Testis (tissue), 5 donors: ENCODE measurements at places on chromosomes 7 and 10.
A peak's percentile ranks its signal among the peaks of the same experiment; 100 is the strongest.

DNA sequence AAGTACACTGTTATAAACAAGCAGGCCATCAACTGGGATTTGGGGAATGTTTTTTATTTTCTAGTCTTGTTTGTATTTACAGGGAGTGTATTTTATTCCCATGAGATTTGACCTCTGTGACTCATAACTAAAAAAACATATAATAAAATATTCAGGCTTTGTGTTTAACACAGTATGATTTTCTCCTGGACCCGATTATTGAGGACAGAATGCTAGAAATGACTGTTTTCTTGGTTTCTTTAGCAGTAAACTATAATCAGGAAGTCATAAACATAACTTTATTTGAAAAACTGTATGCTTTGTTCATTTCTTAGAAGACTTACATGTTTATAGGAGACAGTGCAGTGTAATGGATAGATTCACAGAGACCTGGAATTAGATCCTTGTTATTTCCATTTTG, 2.1 kb downstream of the NHLRC2 start:
- no peak for DNase-seq

DNA sequence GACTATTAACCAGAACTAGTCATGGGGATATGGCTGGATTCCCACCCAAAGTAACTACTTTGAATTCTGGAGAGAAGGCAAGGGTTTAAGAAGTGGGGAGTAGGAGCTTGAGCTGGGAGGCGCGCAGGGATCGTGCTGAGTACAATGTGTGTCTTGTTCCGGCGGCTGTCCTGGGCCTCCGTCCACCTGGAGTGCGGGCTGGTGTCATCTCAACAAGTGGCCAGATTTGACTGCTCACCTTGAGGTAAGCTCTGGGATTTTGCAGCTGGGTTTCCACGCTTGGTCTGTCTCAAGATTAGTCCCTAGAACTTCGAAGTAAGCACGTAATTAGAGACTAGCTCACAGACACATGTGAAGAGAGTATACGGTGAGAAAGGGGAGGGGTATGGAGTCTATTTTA, 49.4 kb downstream of the GLRX3 start:
- DNase-seq = no peak

DNA sequence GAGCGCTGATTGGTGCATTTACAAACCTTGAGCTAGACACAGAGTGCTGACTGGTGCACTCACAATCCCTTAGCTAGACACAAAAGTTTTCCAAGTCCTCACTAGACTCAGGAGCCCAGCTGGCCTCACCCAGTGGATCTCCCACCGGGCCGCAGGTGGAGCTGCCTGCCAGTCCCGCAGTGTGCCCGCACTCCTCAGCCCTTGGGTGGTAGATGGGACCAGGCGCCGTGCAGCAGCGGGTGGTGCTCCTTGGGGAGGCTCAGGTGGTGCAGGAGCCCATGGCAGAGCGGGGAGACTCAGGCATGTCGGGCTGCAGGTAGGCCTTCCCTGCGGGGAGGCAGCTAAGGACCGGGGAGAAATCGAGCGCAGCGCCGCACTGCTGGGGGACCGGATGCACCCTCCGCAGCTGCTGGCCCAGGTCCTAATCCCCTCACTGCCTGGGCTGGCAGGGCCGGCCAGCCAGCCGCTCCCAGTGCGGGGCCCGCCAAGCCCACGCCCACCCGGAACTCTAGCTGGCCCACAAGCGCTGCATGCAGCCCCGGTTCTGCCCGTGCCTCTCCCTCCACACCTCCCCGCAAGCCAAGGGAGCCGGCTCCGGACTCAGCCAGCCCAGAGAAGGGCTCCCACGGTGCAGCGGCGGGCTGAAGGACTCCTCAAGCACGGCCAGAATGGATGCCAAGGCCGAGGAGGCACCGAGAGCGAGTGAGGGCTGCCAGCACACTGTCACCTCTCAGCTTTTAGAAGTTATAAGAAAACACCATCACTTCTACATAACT, 128.9 kb downstream of the ZNF438 start:
- no peak for DNase-seq

DNA sequence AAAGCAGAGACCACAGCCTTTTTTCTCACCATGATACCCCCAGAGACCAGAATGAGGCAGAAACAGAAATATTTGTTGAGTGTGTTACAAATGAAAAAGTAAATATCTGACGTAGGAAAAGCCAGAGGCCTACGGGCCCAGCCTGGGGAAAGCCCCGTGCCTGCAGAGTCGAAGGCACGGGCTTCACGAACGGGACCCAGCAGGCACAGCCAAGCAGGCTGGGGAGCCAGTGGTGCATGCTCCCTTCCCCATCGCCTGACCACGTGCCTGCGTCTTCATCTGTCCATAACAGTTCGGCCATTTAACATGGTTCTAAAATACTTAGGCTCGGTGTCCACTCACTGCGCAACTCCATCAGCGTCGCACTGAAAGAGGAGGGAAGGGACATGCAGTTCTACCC, 50.8 kb downstream of the SLIT1 start:
- DNase-seq = no peak

GRCh38 chr10:91987397-91988037, 63.9 kb downstream of the BTAF1 start:
- DNase-seq = no peak

- DNase-seq = no peak
These were observed 552.6 kb downstream of the LRMDA start for GRCh38 chr10:75984067-75984466.

DNA sequence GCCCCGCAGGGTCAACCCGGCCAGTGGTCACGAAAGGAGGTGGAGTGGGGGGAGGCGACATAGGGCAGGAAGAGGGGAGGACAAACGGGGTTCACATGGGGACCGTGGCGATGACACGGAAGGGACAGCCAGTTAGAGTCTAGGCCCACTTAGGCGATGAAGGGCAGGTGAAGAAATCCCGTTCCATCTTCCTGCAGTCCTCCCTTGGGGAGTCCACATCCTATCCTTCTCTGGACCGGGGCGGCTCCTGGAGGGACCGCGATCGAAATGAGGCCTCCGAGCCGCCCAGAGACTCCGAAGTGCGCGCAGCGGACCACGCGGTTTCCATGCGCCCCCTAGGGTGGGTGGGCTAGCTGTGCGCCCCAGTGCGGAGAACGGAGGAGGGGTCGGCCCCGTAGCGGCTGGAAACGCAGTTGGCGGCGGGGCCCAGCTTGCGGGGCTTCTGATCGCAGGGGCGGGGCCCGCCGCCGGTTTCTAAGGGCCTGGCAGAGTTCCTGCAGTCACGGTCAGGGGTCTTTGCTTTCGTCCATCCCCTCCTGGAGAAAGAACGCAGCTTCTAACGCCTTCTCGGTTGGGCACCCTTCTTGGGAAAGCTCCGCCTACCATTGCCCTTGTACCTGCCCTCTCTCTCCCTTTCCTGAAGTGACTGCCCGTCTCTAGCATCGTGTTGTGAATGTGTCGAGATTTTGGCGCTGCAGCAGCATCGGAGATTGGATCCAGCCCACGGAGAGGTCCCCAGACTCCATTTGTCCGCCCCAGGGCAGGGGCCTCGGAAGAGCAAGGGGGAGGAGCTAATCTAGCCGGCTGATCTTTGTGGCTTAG, 17.9 kb upstream of the TMEM225B start:
- DNase-seq = no peak

- DNase-seq = no peak
These were observed 161.3 kb downstream of the KLF6 start for GRCh38 chr10:3623746-3624145.

DNA sequence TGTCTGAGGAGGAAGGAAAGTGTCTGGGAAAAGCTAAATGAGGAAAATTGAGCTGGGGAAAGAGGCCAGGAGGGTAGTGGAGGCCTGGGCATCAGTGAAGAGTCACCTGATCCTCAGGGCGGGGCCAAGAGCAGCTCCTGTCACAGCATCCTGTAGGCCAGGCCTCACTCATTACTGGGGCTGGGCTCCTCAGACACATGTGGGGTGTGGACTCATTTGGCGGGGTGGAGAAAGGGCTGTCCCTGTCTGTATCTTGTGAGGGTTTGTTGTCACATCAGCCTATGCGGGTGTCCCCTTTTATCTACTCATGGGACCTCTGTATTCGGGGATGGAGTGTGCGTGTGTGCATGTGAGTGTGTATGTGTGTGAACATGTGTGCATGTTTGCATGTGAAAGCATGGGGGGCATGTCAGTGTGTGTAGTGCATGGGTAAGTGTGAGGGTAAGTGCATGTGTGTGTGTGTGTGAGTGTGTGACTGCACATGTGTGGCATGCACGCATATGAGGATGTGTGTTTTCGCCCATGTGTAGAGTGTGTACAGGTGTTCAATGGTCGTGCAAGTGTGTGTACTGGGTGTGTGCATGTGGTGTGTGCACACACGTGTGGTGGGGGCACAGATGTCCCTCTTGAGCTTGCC, 67.8 kb downstream of the RAMP3 start:
- no peak for DNase-seq

- DNase-seq = no peak
These were observed 46.9 kb upstream of the GNAI1 start for GRCh38 chr7:80087771-80088170.

- no peak for DNase-seq
These were observed 3.9 kb upstream of the CUEDC2 start for GRCh38 chr10:102436312-102436711.

GRCh38 chr7:114086914-114087652, 168.3 kb upstream of the PPP1R3A start:
- no peak for DNase-seq

- peak; percentile 81 for DNase-seq
These were observed 140.4 kb upstream of the NAMPT start for GRCh38 chr7:106425017-106425719.

GRCh38 chr7:28075674-28076358, 104.8 kb downstream of the JAZF1 start:
- no peak for DNase-seq

DNA sequence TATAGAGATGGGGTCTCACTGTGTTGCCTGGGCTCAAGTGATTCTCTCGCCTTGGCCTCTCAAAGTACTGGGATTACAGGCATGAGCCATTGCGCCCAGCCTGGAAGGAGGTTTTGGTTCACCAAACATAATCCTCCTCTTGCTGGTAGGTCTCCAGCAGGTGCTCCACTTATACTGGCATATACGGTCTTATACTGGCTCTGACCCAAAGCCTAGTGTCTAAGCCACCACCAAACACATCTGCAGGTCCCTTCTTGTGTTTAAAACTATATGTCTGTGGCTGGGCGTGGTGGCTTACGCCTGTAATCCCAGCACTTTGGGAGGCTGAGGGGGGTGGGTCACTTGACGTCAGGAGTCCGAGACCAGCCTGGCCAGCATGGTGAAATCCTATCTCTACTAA, 5.4 kb downstream of the MBLAC1 start:
- DNase-seq = no peak

DNA sequence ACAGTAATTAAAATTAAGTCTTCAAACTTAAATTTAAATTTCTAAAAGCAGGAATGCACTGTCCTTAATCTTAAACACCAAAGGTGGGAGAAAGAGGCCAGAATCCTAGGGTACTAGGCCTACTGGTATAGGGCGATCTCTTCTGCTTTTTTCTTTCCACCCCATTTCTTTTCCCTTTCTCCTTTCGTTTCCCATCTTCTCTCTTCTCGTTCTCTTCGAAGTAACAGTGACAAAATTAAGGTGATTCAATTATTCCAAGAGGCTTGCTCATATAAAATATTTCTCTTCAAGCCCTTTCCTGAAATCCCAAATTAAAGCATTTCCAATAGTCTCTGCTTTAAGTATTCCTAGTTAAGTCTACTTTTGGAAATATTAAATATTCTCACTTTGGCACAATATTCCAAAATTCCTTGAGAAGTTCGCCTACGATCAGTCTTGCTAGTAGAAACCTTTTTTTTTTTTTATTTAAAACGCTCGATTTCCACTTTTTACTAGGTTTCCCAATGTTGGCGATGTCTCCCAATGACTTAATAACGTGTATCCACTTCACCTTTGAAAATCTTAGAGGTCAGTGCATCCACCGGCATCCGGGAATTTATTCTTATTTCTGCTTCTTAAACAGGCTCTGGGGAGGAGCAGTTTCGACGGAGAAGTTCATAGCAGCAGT, 765 bp upstream of the LCOR start:
- no peak for DNase-seq

DNA sequence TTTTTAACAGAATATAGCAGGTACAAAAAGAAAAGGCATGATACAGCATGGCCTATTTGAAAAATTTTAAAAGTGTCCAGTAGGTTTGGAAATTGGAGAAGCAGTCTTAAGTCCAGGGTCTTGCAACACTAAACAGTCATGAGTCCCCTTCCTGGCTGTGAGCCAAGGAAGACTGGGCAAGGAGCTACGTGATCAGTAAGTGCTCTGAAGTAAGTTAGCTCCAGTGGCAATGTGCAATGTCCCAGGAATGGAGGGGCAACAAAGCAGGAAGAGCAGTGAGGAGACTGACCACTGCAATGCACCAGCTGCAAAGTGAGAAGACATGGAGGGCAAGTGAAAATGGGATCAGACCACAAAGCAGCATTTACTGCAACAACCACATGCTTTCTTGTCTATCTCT, 72.9 kb upstream of the GRID1 start:
- peak; percentile 73 for DNase-seq

DNA sequence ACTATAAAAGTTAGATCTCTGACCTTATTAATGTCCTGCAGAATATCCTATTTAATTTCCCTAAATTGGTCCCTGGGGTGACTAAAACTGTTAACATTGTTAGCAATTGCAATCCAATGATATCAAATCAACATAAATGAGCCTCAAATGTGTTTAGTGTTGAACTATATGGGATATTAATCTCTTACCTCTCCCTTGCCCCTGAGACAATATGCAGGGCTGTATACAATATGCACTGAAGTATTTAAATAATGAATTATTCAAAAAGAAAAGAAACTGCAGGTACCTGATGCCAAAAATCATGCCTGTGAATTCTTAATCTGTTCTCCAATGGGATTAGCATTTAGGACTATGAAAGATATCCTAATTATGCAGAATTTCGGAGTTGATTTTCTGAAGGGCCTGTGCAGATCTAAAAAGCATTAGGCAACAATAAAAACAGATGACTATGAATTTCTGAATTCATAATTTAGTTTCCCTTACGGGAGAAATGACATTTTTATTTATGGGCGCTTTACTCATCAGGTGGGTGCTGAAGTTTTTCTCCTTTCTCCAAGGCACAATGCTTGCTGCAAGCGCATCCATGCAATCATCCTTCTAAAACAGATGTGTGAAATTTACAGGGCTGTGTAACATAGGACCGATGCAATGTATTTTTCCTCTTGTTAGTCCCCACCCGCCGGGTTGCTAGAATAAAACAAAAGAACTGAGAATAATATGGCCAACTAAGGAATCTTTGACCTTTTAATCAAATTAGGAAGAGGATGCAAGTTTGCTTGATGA, 5.4 kb upstream of the C10orf90 start:
- no peak for DNase-seq

- no peak for DNase-seq
These were observed 70.3 kb downstream of the PARP12 start for GRCh38 chr7:139992353-139993044.

- DNase-seq = no peak
These were observed 27.2 kb downstream of the ANKRD16 start for GRCh38 chr10:5862360-5862961.

GRCh38 chr7:11410656-11411644, 421.0 kb downstream of the THSD7A start:
- no peak for DNase-seq

DNA sequence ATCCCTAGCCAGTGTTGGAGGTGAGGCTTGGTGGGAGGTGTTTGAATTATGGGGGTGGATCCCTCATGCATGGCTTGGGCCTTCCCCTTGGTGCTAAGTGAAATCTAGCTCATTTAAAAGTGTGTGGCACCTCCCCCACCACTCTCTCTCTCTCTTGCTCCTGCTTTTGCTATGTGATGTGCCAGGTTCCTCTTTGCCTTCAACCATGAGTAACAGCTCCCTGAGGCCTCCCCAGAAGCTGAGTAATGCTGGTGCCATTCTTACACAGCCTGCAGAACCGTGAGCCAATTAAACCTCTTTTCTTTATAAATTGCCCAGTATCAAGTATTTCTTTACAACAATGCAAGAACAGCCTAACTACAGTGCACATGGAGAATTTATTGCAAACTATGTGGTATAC, 188.8 kb upstream of the POT1 start:
- no peak for DNase-seq

- no peak for DNase-seq
These were observed 34.2 kb downstream of the DNAJC12 start for GRCh38 chr10:67803588-67804394.
